ENCODE measurements at places on chromosomes 6 and 20. TPM values are rescaled to one million over a fixed set of nuclear protein-coding genes. Genes with fewer than 3 reads are reported as not detected.

Gene RRP36
- 47.3 TPM for total RNA-seq

Gene FGD2
- total RNA-seq = 11.1 TPM

Gene TPD52L2
- total RNA-seq = 44.1 TPM

Gene COL19A1
- total RNA-seq = 0.47 TPM

Gene AVP
- total RNA-seq = not detected

Gene RSPO3
- not detected for total RNA-seq

Gene MYLK2
- total RNA-seq = not detected

Gene HLA-DPB1
- 73.2 TPM for total RNA-seq

Measured in T-cell (primary cell).